ENCODE measurements at places on chromosomes 13 and 19.

- no peak for DNase-seq
These were observed 1.6 kb downstream of the AMH start for GRCh38 chr19:2250766-2251105.

- no peak for DNase-seq
These were observed 22.5 kb downstream of the DOT1L start for GRCh38 chr19:2186071-2186846.

GRCh38 chr13:106681536-106681935 is 113.6 kb upstream of the ARGLU1 start:
- DNase-seq = no peak

- peak; percentile 94 for DNase-seq
These were observed at the start of gene SLC35E1 for GRCh38 chr19:16572332-16573211. TSS of gene SLC35E1 (minus strand) at chr19:16572415. CDS start at chr19:16572364, 51 bp downstream.

- no peak for DNase-seq
These were observed 316.3 kb downstream of the TBC1D4 start for GRCh38 chr13:75165543-75166230.

- no peak for DNase-seq
These were observed 18.1 kb upstream of the GSX1 start for GRCh38 chr13:27774169-27774568.

DNA sequence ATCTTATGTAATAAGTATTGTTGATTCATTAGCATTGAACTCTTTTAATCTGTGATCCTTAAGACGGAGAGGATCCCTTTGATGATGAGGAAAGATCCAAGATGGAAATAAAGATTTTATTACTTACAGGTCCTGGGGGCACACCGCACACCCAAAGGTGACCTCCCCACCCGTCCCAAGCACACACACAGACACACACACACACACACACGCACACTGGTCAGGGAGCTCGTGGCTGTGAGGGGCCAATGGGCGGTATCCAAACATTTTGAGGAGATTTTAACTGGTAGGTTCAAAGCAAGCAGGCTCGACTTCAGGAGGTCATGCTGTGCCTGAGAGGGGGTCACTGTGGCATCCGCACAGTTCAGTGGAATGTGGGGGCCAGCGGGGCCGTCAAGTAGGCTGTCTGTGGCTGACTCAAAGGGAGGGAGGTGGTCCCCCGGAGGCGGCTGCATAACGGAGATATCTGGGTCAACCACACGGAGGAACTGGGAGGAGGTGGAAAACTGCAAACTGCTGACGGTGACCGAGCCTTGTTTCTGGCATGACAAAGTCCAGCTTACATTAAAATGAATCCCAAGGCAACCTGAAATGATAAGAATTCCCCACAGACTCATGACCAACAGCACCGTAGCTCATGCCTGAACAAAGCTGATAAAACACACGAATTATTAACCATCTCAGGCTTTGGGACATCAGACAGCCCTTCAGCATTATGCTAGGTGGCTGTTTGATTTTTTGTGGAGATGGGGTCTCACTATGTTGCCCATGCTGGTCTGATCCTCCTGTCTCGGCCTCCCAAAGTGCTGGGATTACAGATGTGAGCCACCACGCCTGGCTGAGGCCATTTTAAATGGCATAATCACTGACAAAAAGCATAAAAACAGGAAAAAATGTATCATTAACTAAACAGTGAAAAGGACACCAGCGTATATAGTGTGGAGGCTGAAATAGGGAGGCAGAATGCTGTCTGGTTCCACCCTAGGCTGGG is 20.9 kb upstream of the SIGLEC11 start:
- no peak for DNase-seq

- DNase-seq = peak; percentile 13
These were observed 110.9 kb downstream of the KL start for GRCh38 chr13:33127009-33127551.

DNA sequence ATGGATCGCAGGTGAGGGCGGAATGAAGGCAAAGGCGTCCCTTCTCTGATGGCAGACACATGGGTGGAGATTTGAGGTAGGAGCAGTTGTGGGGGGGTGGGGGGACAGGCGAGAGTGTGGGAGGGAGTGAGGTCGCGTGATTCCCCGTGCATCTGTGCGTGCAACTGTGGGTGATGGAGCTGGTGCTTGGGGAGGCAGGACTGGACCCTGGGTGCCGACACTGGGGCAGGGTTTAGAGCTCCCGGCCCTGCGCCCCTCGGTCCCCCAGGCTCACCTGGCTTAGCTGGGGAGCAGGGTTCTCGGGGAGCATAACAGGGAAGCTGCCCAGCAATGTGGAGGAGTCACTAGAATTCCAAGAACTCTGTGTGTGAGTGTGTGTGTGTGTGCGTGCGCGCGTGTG is 3.4 kb downstream of the TMPRSS9 start:
- DNase-seq = no peak

DNA sequence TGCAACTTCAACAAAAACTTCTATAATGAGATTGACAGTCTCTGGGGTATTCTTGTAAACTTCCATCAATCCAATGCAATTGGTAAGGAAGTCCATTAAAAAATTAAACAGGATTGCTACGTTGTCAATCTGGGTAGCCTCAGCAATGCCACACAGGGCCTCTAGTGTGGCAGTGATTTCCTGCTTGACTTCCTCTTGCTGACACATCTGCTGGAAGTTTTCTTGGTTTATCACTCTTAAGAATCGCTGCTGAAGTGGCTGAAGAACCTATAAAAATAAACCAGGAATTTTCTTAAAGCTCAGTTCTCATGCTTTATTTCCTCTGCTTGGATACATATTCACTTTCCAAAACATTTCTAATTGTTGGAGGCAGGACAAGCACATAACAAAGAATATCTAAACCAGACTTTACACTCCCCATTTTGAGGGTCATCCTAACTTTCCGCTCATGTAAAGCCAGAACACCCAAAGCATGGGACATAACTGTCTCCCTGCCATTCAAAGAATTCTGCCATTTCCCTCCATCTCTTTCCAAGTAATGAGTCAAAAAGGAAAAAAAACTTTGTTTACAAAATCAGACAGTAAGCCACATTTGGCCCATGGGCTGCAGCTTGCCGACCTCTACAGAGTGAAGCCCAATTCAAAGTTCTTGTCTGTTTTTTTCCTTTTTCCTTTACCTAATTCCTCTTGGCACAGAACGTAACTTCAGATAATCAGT is 23.2 kb upstream of the EEF1AKMT1 start:
- DNase-seq = no peak

DNA sequence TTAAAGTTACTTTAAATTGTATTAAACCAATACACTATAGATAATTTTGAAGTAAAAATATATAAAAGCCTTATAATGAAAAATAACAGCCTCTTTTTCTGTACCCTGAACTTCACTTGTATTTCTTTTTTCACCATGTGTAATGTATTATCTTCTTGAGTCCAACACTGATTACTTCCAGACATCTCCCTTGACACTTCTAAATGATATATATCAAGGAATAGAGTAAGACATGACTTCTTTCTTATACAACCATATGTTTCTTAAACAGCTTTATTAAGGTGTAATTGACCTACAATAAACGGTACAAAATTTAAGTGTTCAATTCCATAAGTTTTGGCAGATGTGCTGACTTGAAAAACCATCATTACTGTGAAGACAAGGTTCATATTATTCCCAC is 531.9 kb downstream of the OLFM4 start:
- no peak for DNase-seq
